ENCODE measurements at places on chromosomes 4 and X.

GRCh38 chr4:8374851-8375649 is 65.5 kb downstream of the ACOX3 start:
- DNase-seq, result no peak

DNA sequence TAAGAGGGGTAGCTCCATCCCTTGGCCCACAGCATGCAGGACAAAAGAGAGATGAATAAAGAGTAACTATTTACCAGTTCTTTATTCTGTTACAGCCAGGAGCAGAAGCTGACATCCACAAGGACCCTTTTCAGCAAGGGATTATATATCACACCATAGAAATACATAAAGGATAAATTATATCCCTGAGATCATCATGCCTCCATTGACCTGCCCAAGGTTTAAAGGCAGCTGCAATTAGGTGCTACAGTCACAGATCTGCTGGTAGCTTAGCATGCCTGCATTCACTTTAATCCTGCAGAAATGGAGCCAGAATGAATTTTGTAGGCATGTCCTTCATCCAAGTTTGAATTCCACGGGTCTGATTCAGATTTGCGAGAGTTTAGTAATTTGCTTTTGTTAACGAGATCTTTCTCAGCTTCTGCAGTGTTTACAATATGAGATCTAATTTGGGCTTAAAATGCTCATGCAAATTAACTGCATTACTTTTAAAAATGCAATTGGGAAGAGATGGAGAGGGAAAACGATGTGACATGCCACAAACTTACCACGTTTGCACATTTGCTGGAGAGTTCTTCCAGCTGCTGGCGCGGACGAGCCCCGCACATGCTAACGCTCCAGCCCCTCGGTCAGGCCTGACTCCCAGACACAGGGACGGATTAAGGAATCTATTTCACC is 327.0 kb upstream of the NOCT start:
- no peak for DNase-seq

GRCh38 chrX:153967536-153968224 is 3.9 kb downstream of the HCFC1 start:
- no peak for DNase-seq

DNA sequence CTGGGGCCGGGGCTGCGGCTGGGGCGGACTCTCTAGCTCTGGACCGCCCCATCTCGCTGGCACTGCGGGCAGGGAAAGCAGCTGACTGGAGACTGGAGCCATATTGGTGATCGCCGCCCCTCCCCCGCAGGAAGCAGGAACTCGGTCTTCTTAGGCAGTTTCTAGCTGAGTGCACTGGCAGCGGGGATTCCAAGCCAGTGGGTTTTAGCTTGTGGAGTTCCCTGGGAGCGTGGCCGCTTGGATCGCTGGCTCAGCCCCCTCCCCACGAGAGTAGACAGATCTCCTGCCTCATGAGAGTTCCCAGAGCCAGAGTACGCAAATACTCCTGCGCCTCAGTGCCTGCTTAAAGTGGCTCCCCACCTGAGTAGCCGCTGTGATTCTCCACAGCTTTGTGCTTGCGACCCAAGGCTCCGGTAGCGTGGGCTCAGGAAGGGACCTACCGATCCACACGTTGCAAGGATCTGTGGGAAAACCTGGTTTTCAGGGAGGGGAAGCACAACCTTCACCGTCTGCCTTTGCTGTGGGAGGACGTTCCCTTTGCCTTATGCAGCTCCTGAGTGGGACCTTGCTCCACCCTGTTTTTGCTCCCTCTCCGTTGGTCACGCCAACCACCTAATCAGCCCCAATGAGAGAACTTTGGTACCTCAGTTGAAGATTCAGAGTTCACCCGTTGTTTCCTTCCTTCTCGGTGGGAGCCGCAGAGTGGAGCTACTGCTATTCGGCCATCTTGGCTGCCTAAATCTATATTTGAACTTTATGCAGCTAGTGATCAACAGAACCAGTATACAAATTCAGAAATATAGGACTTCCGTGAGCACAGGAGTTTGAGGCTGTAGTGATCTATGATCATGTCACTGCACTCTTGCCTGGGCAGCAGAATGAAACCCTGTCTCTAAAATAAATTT is 803.9 kb upstream of the PCDH10 start:
- no peak for DNase-seq

All from HTR-8/SVneo (cell line).